ENCODE measurements at places on chromosomes 1 and 21. TPM values are rescaled to one million over a fixed set of nuclear protein-coding genes. Genes with fewer than 3 reads are reported as not detected.

DNA sequence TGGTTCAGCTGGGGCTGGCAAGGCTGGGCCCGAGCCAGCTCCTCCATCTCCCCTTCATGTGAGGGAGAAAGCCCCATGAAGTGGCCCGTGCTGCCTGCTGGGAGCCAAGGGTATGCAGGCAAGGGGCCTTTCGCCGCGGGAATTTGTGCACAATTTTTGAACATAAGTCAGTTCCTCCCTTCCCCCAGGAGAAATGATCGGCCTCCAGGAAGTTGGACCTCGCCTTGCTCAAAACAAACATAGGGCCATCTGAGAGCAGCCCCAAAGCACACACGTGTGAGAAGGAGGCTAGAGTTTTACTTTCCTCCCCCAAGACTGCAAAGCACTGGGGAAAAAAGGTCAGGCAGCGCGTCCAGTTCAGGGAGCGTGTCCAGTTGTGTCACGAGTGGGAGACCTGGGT, 64.7 kb downstream of the PRDM16 start:
- H3K27me3 ChIP-seq: no peaks in the 10 kb centered on the region
- no peaks in the 10 kb centered on the region for H3K36me3 ChIP-seq
- no peak overlapping the region for H3K27ac ChIP-seq

DNA sequence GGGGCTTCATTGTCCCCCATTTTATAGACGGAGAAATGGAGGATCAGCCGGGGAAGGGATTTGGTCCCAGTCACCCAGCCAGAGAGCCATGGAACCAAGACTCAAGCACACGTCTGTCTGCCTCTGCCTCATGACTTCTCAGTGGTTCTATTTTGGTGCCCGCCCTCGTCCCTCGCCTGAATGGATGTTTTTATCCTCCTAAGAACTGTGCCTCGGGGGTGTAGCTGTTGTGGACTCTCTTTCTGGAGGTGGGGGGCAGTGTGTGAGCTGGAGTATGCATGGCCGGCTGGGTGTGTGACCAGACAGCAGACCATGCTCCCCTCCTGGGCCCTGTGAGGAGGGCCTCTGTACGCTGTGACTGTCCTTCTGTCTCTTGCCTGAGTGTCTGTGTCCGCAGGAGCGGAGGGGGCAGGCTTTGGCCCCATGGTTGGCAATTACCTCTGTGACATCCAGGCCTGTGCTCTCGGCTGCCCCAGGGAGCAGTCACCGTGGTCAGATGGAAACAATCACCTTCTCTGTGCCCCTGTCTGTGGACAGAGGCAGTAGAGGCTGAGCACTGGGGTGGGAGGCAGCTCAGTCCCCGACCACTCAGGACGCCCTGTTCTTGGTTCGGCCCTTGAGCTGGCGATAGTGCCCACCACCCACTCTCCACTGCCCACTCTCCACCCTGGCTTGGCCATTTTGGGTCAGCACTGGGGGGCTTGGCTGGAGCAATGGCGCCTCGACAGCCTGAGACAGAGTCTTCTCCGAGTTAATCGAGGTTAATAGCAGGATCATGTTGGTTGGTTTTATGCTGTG, 20.4 kb downstream of the WNT4 start:
- DNase-seq: no peak
- peaks cover 15% of the 10 kb centered on the region for H3K36me3 ChIP-seq
- H3K4me3 ChIP-seq: no peak overlapping the region
- no peaks in the 10 kb centered on the region for H3K27me3 ChIP-seq

DNA sequence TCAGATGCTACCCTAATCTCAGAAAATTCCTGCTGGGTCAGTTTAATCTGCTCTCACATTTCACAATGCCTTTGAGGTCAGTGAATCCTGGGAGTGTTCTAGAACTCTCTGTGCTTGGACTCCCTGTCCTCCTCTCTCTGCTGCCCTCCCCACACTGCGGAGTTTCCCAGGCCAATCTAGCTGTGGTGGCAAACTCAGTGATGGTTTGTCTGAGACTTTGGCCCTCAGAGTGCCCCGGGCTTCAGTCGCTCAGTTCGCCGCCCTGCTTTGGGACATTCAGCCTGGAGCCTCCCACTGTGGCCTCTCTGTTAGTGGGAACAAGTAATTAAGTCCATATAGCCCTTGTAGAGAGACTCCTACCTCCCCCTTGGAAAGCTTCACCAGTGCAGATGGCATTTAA, 7.1 kb downstream of the C1orf226 start:
- H3K27me3 ChIP-seq: peaks cover 17% of the 10 kb centered on the region
- peaks cover 3% of the 10 kb centered on the region for H3K4me1 ChIP-seq
- H3K36me3 ChIP-seq: no peaks in the 10 kb centered on the region
- H3K4me3 ChIP-seq: no peak overlapping the region

DNA sequence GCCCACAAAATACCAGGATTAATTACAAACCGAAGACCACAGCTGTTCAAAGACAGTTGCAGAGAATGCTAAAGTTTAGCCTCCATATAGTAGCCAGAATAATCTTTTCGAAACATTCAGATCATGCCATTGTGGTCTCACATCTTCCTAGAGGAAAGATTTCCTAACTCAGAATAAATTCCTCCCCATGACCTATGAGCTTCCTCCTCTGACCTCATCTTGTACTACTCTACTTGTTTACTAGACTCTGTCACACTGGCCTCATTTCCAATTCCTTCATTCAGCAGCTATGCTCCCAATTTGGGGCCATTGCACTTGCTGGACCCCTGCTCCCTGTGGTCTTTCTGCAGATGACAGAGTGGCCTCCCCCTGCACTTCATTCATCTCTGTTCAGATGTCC, 71.8 kb upstream of the LRRC53 start:
- H3K4me1 ChIP-seq: peaks cover 8% of the 10 kb centered on the region
- DNase-seq: no peak
- no peaks in the 10 kb centered on the region for H3K36me3 ChIP-seq
- no peak overlapping the region for H3K4me3 ChIP-seq
- peaks cover 7% of the 10 kb centered on the region for H3K27me3 ChIP-seq
- H3K27ac ChIP-seq: no peak overlapping the region

- no peaks in the 10 kb centered on the region for H3K4me1 ChIP-seq
- H3K27ac ChIP-seq: no peak overlapping the region
- no peak for DNase-seq
- no peaks in the 10 kb centered on the region for H3K36me3 ChIP-seq
- H3K27me3 ChIP-seq: no peaks in the 10 kb centered on the region
Observed at GRCh38 chr1:246107516-246108277, 399.4 kb downstream of the SMYD3 start.

The KCNQ4 gene
- 0.45 TPM for total RNA-seq

The PRAMEF6 gene
- not detected for total RNA-seq

- H3K4me1 ChIP-seq: peaks cover 7% of the 10 kb centered on the region
- no peak overlapping the region for H3K27ac ChIP-seq
- no peaks in the 10 kb centered on the region for H3K36me3 ChIP-seq
- H3K4me3 ChIP-seq: no peak overlapping the region
- peaks cover 24% of the 10 kb centered on the region for H3K27me3 ChIP-seq
Observed at GRCh38 chr1:32749771-32750170, 47.2 kb upstream of the SYNC start.

DNA sequence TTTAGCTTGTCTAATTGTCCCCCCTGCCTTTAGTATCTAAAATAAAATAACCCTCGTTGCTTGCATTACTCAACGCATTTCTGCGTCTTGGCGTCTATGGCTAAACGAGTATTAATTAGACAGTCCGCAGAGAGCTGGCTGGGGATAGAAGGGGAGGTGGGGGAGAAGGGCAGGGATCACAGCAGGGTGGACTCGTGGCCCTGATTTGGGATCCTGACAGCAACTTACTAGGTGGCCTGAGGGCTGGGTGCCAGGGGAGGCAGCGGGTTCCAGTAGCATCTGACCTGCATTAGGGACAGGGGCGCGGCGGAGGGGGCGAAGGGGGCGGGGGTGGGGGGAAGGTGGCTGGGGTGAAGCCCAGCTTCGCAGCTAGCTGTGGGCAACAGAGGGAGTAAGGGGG, 1.1 kb upstream of the BACE2 start:
- no peaks in the 10 kb centered on the region for H3K36me3 ChIP-seq
- peak overlapping the region; percentile 20 for H3K4me3 ChIP-seq
- no peak for DNase-seq
- peaks cover 41% of the 10 kb centered on the region for H3K27me3 ChIP-seq
- H3K27ac ChIP-seq: no peak overlapping the region
- H3K4me1 ChIP-seq: peaks cover 9% of the 10 kb centered on the region

The S1PR1 gene
- total RNA-seq: 220 TPM

GRCh38 chr1:16181887-16182719, 26.2 kb upstream of the EPHA2 start:
- H3K27ac ChIP-seq: no peak overlapping the region
- DNase-seq: no peak
- no peaks in the 10 kb centered on the region for H3K4me1 ChIP-seq
- H3K36me3 ChIP-seq: no peaks in the 10 kb centered on the region

GRCh38 chr1:36154335-36154734, 1.6 kb upstream of the MAP7D1 start:
- peak overlapping the region; percentile 80 for H3K4me3 ChIP-seq
- no peaks in the 10 kb centered on the region for H3K27me3 ChIP-seq
- H3K27ac ChIP-seq: peak overlapping the region; percentile 82
- no peak for DNase-seq
- H3K4me1 ChIP-seq: peaks cover 72% of the 10 kb centered on the region

- DNase-seq: no peak
- H3K4me3 ChIP-seq: no peak overlapping the region
- no peak overlapping the region for H3K27ac ChIP-seq
- no peaks in the 10 kb centered on the region for H3K27me3 ChIP-seq
- H3K36me3 ChIP-seq: no peaks in the 10 kb centered on the region
- H3K4me1 ChIP-seq: peaks cover 42% of the 10 kb centered on the region
Observed at GRCh38 chr1:200150721-200151120, 123.2 kb downstream of the NR5A2 start.

DNA sequence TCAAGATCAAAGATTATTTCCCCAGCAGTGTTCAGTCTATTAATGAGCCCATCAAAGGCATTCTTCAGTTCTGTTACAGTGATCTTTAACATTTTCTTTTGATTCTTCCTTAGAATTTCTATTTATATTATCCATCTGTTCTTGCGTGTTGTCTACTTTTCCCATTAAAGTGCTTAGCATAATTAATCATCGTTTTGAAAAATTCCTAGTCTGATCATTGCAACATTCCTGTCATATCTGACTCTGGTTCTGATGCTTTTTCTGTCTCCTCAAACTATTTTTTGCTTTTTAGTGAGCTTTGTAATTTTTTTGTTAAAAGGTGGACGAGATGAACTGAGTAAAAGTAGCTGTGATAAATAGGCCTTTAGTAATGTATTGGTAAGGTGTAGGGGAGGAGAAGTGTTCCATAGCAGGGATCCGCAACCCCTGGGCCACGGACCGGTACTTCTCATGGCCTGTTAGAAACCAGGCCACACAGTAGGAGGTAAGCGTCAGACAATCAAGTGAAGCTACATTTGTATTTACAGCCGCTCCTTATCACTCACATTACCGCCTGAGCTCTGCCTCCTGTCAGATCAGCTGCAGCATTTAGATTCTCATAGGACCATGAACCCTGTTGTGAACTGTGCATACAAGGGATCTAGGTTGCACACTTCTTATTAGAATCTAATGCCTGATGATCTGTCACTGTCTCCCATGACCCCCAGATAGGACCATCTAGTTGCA, 163.3 kb downstream of the PIK3R3 start:
- H3K4me3 ChIP-seq: no peak overlapping the region
- no peaks in the 10 kb centered on the region for H3K27me3 ChIP-seq
- no peak overlapping the region for H3K27ac ChIP-seq

DNA sequence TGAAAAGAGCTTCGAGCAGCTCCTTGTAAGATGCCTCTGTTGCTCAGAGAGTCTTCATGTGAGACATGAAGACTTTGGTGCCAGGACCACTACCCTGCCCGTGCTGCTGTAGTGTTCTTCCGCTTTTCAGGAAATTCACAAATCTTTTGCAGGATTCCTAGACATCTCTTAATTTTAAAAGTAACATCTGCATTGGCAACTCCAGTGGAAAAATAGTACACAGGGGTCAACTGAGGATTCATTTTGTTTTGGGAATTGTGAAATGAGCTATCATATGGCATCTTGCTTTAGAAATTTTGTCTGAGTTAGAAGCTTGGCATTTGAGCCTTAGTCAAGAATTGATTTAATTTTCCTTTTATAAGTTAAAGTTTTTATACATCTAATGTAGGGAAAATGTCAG, 7.2 kb downstream of the PRDM2 start:
- peaks cover 39% of the 10 kb centered on the region for H3K4me1 ChIP-seq
- no peak for DNase-seq
- no peak overlapping the region for H3K27ac ChIP-seq

The ERG gene
- total RNA-seq: not detected

- no peak overlapping the region for H3K27ac ChIP-seq
- H3K27me3 ChIP-seq: no peaks in the 10 kb centered on the region
- no peak for DNase-seq
- peaks cover 17% of the 10 kb centered on the region for H3K4me1 ChIP-seq
- peaks cover 50% of the 10 kb centered on the region for H3K36me3 ChIP-seq
- H3K4me3 ChIP-seq: no peak overlapping the region
Observed at GRCh38 chr1:230684146-230684545, 29.8 kb downstream of the AGT start.

DNA sequence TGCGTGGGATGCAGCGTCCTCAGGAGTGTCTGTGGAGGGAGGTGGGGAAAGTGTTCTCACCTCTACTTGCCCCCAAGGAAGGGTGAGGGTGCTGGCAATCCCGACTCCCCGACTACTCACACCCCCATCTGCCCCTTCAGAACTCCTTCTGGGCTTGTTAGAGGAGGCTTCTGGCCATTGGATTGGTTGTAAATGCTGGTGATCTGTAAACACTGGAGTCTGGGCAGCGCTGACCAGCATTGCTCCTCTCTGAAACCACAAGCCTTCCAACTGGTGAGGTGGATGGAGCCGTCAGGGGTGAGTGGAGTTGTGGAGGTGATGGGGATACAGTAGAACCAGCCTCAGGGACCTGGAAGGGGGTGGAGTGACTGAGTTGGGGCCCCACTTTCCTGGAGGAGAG, 59.3 kb downstream of the NKAIN1 start:
- peaks cover 34% of the 10 kb centered on the region for H3K27me3 ChIP-seq
- H3K4me3 ChIP-seq: no peak overlapping the region
- peaks cover 12% of the 10 kb centered on the region for H3K4me1 ChIP-seq
- H3K36me3 ChIP-seq: no peaks in the 10 kb centered on the region
- no peak for DNase-seq

All from activated CD4-positive, alpha-beta memory T cell treated with anti-CD3 and anti-CD28 coated beads, Interleukin-2, amount 10 ng/mL, durations not matched to agents 7 days and 5 days (primary cell).